Small intestine (tissue), 16 donors: ENCODE measurements at places on chromosomes 5 and 9. TPM values are rescaled to one million over a fixed set of nuclear protein-coding genes. Genes with fewer than 3 reads are reported as not detected.

PHF24 gene
- 0.39 TPM for polyA plus RNA-seq

NTNG2 gene
- 0.67 TPM for polyA plus RNA-seq

CNTNAP3 gene
- polyA plus RNA-seq = 0.86 TPM

RNF183 gene
- 1.7 TPM for polyA plus RNA-seq

CD14 gene
- polyA plus RNA-seq = 7.8 TPM

OTP gene
- not detected for polyA plus RNA-seq

TTC23L gene
- polyA plus RNA-seq = 0.27 TPM

BTNL3 gene
- polyA plus RNA-seq = 162 TPM

FKBP15 gene
- polyA plus RNA-seq = 11.9 TPM
